Renal cortical epithelial cell (primary cell): ENCODE measurements at places on chromosomes 3 and 15. TPM values are rescaled to one million over a fixed set of nuclear protein-coding genes. Genes with fewer than 3 reads are reported as not detected.

- DNase-seq = no peak
Measured at GRCh38 chr3:127637546-127637945, 8.6 kb downstream of the PODXL2 start.

Gene IQCF5
- total RNA-seq = not detected in 2 replicates

DNA sequence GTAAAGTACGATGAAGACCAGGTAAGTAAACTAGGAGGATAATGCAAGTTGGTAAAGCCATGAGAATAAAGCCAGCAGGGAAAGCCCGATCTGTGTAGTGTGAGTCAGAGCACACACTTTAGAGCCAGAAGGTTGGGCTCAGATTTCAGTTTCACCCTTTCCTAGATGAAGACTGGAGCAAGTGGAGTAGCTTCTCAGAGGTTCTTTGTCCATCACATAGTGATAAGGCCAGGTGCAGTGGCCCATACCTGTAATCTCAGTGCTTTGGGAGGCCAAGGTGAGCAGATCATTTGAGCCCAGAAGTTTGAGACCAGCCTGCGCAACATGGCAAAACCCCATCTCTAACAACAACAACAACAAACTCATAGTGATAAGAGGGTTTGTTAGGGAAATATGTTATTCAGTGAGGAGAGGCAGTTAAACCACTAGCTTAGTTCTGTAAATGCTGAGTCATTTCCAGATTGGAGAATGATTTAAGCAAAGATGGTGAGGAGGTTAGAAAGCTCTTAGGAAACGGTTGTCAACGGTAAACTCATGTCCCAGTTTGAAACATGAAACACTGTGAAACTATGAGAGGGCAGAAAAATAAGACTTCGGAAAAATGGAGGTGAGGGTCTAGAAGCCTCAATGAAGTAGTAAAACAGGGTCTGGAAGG is 39.0 kb downstream of the IL12A start:
- peak; percentile 62 for DNase-seq

- no peak for DNase-seq
Measured at GRCh38 chr3:29436612-29437323, 155.9 kb downstream of the RBMS3 start.

GRCh38 chr3:76938962-76939361 is 100.9 kb upstream of the ROBO2 start:
- DNase-seq = no peak

GRCh38 chr15:39645976-39646257 is 65.0 kb downstream of the THBS1 start:
- no peak for DNase-seq

- peak; percentile 91 for DNase-seq
Measured at GRCh38 chr15:83292317-83292716, 7.9 kb upstream of the BNC1 start.

- peak; percentile 76 for DNase-seq
Measured at GRCh38 chr3:105353485-105354161, 13.1 kb upstream of the ALCAM start.

Gene SLC28A1
- total RNA-seq = 0.15 TPM in 1 of 2 replicates, not detected in the other

DNA sequence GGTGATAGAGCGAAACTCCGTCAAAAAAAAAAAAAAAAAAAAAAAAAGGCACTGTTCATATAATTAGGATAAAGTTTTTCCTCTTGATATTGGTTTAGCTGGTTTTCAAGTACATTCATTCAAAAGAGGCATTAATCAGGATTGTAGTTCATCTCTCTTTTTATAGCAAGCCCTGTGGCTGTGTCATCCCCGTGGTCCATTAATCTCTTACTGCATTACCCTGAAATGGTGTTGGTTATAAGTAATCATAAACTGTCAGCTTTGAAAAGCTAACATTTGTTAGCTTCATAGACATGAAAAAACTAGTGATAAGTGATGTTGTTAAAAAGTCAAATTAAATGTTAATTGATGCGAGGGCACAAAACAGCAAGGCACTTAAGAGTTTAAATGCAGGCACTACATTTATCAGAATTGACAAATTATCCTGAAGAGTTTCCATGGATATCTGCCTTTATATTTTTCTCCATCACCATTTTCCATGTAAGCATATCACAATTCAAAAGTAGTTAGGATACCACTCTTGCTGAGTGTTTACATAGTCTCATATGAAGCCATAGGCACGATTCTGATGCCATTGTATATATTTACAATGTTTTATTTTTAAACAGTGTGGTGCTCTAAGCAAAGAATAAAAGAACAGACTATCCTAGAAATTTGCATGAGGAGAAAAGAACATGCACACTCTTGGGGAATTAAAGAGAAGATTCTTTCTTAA is 193.1 kb downstream of the OTOL1 start:
- no peak for DNase-seq

GRCh38 chr3:57896031-57896430 is 112.2 kb upstream of the FLNB start:
- no peak for DNase-seq

GRCh38 chr3:109131276-109131675 is 5.2 kb upstream of the C3orf85 start:
- peak; percentile 61 for DNase-seq

Gene CLDN18
- total RNA-seq = not detected in 2 replicates

GRCh38 chr3:9088441-9089353 is 125.4 kb upstream of the RAD18 start:
- peak; percentile 77 for DNase-seq

DNA sequence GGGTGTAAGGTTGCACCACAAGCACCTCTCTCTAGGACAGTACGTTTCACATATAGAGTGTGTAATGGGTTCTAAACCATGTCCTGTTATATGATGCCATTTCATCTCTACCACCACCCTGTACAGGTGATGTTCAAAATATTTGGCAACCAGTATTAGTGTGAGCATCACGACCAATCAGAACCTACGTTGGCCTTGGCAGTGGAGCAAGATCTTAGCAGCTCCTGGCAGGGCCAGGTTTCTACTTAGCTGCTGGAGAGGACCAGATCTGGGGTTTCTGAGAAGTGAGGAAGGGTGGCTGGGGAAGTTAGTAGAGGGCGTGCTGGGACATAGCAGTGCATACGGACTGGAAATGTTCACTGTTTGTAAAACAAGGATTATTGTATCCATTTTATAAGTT is 23.1 kb upstream of the MITF start:
- no peak for DNase-seq

DNA sequence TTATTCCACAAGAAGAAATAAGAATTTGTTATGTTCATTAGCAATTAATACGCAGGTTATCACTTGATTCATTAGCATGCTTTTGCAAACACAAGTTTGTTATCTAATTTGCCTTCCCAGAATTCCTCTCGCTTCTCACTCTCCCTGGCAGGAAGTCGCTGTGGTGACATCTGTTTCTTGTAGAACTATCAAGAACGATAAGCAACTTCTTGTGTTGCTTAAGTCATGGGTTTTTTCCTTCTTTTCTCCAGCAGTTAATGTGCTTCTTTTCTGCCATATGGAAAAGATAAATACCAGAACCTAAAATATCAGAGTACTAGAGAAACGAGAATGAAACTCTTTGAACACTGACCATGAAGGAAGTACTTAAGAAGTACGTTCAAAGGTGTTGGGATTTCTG is 99.8 kb upstream of the CHMP2B start:
- no peak for DNase-seq

DNA sequence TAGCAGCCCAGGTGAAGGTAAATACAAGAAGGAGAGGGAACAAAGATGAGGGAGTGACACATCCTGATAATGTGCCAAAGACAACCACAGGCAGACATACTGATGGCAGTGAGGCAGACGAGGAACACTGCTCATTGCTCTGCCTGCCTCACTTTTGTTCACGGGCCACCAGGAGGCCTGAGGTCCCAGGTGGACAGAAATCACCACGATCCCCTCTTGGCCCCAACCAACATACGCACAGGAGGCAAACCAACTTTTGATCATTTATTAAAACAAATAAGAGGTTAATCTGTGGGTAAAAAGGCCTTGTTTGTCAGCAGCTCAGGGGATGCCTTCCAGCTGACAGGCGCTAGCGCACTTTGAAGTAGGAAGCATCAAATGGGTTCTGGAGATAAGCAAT is 4.2 kb downstream of the ALG1L2 start:
- no peak for DNase-seq

DNA sequence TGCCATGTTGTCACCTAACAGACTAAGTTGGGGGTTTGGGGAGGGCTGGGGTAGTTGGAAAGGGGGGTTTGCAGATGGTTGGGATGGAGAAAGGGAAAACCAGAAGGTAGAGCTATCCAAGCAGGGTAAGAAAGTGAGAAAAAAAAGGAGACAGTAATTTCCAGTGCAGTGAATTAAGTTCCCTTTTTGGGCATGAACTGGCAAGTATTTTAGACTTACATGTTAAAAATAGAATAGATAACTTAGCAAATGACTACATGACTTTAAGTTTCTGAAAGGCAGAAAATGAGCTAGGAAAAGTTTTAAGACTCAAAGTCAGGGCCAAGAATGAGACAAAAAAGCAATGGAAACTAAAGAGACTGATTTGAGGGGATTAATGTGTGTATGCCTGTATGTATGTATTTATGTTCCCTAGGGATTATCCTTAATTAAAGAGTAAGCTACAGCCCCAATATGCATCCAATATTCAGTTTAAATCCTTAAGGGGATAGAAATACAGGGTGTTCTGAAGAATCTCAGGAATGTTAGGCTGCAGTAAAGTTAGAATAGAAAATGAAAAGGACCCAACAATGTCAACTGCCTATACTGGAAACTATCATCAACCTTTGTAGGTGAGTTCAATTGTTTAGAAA is 285.2 kb upstream of the MME start:
- no peak for DNase-seq

Gene PBRM1
- 43.6 and 91.2 TPM in 2 replicates for total RNA-seq
